Hematopoietic multipotent progenitor cell (in vitro differentiated cells): ENCODE measurements at places on chromosomes 12 and 14.
A peak's percentile ranks its signal among the peaks of the same experiment; 100 is the strongest.

DNA sequence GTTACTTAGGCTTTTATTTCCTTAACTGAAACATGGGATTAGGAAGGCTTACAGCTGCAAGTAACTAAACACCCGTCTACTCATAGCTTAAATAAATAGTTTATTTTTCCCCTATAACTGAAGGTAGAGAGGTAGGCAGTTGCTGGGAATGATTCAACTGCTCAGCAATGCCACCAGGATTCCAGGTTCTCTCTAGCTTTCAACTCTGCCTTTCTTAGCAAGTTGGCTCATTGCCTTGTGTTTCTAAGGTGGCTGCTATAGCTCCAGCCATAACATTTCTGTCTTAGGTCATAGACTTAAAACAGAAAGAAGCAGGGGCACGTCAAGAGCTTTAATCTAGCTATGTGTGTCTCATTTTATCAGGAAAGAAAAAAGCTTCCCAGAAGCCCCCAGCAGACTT, 103.7 kb upstream of the MDM1 start:
- DNase-seq, result no peak

DNA sequence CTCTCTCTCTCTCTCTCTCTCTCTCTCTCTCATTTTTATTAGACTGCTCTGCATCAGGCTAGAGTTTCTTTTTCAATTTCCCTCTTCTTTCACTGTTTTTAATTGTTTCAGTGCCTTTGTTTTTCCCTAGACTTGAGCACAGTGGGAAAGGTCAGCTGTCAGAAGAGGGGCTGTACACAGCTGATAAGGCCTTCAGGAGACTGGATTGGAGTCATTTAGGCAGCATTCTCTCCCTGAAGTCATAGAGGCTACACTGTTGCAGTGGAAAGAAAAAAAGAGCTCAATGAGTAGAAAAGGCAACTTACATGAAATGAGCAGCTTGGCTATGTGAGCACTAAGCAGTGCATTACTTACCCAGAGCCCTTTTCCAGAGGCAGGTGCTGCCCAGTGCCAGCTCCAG, 456.9 kb downstream of the NRXN3 start:
- no peak for DNase-seq

DNA sequence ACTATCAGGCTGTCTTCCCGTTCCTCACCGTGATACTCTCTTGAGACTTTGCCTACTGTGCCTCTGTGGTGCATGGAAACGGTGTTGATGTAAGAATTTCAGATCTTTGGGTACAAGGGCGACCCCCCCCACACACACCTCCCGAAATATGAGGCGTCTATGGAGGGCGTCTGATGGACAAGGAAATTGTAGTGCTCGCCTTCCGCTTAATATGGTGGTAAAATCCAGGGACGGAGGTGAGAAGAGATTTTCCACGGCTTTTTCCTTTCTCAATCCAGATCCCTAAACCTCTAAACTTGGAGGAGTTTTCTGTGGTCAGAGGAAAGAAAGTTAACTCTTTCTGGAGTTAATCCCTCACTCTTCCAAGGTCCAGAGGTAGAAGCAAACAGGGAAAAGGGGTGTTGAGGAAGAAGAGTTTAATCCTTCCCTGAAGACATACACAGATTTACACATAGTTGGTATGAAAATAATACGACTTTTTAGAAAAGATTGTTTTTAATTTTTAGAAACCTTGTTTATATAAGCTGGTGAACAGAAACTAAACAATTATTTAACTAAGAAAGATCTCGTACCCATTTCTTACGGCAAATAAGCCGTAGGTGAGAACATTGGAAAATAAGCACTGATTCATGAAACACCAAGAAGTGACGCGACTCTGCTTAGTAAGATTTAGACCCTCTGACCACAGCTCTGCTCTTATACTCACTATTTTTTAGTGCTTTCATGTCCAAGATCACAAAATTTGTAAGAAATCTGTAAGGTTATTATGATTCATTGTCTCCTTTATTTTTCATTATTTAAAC, 23.1 kb upstream of the RNASE12 start:
- no peak for DNase-seq

DNA sequence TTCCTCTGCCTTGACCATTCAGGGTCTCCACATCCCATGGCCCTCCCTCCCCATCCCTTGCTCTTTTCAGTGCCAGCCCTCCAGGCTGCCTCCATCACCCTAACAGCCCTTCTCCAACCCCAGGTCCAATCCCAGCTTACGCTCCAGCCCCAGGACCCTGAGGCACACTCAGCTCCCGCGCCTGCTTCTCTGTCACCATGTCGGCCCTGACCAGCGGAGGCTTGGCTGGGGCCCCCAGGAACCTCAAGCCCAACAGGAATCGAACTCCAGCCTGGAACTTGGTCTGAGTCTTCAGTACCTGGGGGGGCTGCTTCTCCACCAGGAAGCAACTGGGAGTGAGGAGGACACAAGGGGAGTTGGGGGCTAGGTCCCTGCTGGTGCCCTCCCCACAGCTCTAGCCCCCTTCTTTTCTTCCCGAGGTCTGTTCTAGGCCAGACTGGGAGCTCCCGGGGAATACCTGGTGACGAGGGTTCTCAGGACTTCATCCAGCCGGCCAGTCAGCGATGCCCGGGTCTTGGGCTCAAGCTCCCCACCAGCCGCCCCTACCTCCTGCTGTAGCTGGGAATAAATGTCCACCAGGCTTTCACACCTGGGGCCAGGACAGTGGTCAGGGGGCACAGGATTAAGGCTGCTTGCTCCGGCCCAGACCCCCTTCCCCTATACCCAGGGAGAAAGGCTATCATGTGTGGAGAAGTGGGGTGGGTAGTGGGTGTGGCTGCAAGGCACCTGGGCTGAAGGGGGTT, 6.0 kb downstream of the STAT6 start:
- no peak for DNase-seq

DNA sequence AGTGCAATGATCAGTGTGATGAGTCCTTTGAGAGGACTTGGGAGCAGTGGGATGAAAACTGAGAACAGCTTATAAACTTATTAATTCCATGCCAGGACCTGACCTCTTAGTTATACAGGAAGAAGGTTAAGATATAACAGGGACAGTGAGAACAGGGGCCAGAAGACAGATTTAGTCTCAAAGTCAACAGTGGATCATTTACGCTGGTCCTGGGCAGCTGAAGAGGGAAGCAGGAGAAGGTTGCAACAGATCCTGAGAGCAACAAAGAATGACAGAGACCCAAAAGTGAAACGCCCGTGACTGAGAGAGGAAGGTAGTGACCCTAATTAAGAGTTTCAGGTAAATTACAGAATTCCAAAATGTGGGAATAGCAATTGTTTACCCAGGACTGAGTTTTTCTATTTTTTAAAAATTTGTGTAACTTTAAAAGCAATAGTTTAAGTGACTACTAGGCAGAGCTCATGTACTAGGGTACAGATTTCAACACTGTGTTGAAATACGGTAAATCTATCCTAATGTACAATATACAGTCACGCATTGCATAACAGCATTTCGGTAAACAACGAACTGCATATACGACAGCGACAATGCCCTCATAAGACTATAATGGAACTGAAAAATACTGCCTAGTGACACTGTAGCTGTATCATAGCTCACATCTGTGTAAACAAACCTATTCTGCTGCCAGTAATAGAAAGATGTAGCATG, 77.7 kb upstream of the GNPNAT1 start:
- no peak for DNase-seq

GRCh38 chr14:32012062-32012461, 65.0 kb upstream of the ARHGAP5 start:
- no peak for DNase-seq

GRCh38 chr14:31118892-31119291, 88.7 kb downstream of the HECTD1 start:
- DNase-seq, result no peak

GRCh38 chr14:22820731-22821130, 5.5 kb upstream of the SLC7A7 start:
- no peak for DNase-seq

- DNase-seq, result peak; percentile 96
Measured at GRCh38 chr12:111841750-111842555, at the start of gene MAPKAPK5. MAPKAPK5 (plus strand) TSS chr12:111842228; CDS start chr12:111842734, 506 bp downstream.

- DNase-seq, result no peak
Measured at GRCh38 chr14:35669782-35670181, 135.8 kb downstream of the INSM2 start.

DNA sequence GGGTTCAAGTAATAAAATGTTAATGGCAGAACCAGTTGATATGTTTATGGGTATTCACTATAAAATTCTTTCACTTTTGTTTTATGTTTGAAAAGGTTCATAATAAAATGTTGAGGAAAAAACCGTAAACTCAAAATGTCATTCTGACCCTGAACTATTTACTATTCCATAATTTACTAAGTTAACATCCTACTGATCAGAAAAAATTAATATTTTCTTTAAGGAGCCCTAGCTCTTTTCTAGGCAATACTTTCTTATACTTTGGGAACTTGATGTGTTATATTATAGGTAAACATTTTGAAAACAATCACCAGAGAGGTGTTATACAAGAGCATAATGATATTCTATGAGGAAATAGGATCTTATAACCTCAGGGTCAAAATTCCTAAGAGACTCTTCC, 334.6 kb downstream of the ZFP36L1 start:
- DNase-seq, result no peak

GRCh38 chr12:26279091-26279490, 83.7 kb downstream of the SSPN start:
- no peak for DNase-seq

DNA sequence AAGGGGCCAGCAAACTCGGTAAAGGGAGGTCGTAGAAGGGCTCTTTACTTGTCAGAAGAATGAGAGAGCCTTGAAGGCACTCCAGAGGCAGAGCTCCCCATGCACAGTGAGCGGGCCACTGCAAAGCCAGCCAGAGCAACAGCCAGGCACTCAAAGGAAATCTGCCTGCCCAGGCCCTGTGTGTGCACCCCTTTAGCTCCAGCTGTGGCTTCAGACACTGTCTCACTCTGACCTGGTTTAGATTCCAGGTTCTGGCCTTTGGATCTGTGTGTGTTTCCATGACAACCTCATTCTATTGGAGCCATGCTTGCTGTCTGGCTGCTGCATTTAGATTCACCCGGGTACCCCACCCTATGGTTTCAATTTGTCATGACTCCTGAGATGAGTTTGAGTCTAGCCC, 170.3 kb downstream of the CAPZA3 start:
- no peak for DNase-seq

DNA sequence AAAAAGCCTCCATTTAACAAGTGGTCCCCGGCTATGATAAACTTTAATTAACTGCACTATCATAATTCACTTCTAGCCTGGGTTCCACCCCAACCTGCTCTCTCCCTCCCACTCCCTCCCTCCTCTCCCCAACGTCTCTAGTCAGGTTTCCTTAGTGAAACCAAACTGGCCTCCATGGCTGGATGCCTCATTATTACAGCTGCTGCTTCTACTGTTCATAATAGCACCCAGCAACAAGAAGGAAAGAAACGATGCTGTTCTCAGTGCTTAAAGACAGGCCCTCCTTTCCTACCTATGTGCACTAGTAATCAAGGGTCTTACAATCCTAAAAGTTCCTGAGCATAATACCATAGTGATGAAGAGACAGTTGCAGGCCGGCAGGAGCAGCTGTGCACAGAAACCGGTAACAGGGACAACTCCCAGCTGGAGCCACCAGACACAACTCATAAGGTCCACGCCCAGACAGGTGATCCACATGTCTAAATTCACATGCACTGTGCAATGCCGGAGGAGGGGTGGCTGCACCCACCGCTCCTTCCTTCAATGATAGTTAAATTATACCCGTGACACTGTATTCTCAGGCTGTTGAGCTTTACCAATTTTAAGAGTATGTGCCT, 6.2 kb downstream of the IRF2BPL start:
- DNase-seq, result no peak

DNA sequence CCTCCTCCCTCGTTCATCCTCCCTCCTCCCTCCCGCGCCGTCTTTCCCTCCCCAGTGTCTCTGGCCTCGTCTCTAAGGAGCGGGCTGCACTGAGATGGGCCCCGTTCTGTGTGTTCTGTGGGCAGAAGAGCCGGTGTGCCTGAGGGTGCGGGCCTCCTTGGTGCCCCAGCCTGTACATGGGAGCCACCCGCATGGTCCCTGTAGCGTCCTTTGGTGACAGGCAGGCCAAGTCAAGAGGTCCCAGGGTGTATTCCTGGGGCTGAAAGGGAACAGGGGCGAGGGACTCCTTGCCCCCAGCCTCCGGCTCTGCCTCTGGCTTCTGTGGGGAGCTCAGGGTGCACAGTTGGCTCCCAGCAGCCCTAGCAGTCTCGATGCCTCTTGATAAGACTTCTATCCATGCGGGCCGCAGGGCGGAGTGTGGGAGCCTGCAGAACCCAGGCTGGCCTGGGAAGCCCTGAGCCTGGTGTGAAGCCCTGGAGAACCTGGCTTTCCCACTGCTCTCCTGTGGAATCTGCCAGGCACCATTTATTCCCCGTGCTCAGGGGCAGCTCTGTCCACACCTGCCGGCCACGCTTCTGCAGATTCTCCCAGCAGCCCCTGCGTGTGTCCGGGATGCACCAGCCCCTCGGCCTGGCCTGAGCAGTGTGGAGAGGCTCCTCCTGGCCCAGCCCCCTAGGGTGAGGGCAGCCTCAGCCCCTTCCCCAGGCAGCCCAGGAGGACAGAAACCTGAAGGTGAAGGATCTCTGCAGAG, 181.3 kb downstream of the KIF26A start:
- no peak for DNase-seq

GRCh38 chr12:4540170-4540569, 1.5 kb downstream of the RAD51AP1 start:
- no peak for DNase-seq

DNA sequence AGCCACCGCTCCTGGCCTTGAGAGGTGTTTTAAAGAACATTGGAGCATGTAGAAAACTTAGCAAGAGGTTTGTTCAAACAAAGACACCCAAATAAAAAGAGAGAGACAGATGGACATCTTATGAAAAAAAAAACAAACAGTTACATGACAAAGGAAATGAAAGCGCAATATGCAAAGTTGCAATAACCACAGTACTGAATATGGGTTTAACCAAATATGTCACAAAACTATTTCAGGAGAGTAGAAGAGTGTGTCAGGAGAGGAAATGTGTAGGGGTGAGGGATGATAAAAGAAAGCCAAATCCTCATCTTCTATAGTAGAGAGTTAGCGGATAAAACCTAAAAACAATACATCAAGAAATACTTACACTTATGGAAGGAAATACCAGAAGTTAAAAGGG, 98.4 kb downstream of the GTF2A1 start:
- DNase-seq, result no peak

DNA sequence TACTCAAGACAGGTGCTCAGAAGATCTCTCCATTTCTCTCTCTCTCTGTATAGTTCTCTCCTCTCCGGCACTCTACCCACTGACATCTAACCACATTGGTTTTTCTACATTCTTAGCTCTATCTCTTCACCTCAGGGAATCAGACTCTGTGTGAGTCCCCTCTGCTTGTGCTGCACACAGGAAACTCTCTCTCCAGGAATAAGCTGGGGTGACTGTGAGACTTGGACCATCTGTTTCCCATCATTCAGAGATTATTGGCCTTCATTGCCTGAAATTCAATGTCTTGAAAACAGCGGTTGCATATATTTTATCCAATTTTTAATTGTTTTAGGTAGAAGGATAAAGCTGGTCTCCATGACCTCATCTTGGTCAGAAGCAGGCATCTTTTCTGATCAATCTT, 105.0 kb downstream of the SLC35F4 start:
- DNase-seq, result no peak

- no peak for DNase-seq
Measured at GRCh38 chr14:104908303-104908702, 16.4 kb upstream of the PLD4 start.
